ENCODE measurements at places on chromosomes 3 and 15. TPM values are rescaled to one million over a fixed set of nuclear protein-coding genes. Genes with fewer than 3 reads are reported as not detected.

SPINK8 gene
- total RNA-seq = not detected

PSTPIP1 gene
- 167 TPM for total RNA-seq

GOLGA6L10 gene
- total RNA-seq = 3.0 TPM

FOXB1 gene
- not detected for total RNA-seq

CLDN11 gene
- not detected for total RNA-seq

CD96 gene
- 168 TPM for total RNA-seq

MYLK gene
- 0.14 TPM for total RNA-seq

IL20RB gene
- 8.7 TPM for total RNA-seq

CCR3 gene
- total RNA-seq = 0.55 TPM
